ENCODE measurements at places on chromosomes 16 and 17. TPM values are rescaled to one million over a fixed set of nuclear protein-coding genes. Genes with fewer than 3 reads are reported as not detected.

- no peaks in the 10 kb centered on the region for H3K36me3 ChIP-seq
- no peak overlapping the region for H3K4me3 ChIP-seq
- no peak for DNase-seq
- H3K27ac ChIP-seq, result no peak overlapping the region
- H3K4me1 ChIP-seq, result no peaks in the 10 kb centered on the region
- no peaks in the 10 kb centered on the region for H3K27me3 ChIP-seq
Measured at GRCh38 chr17:4751932-4752331, 12.2 kb upstream of the CXCL16 start.

GRCh38 chr17:28421787-28422305 is 15.8 kb upstream of the SLC46A1 start:
- H3K4me3 ChIP-seq, result no peak overlapping the region
- H3K27me3 ChIP-seq, result no peaks in the 10 kb centered on the region
- no peak for DNase-seq
- H3K4me1 ChIP-seq, result peaks cover 3% of the 10 kb centered on the region
- no peaks in the 10 kb centered on the region for H3K36me3 ChIP-seq

DNA sequence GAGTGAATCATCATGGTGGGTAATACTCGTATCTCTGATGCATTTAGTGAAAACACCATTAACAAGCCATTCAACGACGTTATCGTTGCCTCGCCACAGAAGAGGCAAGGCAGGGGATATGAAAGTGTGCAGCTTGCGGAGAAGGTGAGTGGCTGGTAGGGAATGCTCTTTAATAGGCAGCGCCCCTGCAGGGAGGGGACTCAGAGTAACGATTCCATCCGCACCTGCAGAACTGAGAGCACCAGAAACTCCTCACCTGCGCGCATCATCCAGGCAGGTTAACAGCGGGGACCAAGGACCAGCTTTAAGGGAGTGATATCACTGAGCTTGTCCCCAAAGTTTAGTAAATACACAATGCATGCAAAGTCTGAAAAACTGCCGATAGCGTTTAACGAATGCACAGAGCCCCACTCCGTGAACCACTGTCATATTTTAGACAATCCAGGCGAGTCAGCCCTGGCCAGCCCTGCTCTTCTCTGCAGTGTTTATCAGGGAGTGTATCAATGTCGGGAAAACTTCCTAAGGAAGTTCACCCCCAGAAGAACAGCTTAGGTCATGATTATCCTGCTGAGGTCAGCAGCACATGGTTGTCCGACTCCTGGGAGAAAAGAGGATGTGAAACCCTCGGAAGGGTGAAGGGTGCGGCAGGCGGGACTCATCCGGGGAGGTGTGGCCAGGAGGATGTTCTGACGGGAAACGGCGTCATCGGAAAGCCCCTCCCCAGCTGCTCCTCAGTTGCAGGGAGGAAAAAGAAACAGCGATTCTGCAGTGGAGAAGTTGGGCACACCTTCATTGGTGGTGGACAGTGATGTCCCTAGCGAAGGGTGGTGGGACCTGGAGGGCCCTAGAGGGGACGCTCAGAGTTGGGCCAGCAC is 68.5 kb upstream of the DNAH17 start:
- H3K4me1 ChIP-seq, result peaks cover 5% of the 10 kb centered on the region
- H3K36me3 ChIP-seq, result no peaks in the 10 kb centered on the region
- no peak overlapping the region for H3K27ac ChIP-seq
- no peak overlapping the region for H3K4me3 ChIP-seq
- H3K27me3 ChIP-seq, result no peaks in the 10 kb centered on the region

Gene OTOP2
- not detected for total RNA-seq

DNA sequence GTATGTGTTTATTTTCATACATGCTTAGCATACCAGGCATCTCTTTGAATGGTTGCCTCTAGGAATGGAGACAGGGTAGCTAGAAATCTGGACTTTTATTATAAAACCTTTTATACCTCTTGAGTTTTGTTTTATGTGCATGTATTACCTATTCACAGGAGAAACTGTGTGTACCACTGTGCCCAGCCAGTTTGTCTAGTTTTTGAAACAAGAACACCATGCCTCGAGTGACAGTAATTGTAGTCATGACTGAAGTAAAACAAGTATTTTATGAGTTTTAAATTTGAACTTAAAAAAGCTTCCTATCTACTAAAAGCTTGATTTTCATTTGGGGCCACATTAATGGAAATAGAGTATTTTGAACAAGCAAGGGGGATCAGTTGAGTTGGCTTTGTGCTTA is 57.4 kb downstream of the SNTB2 start:
- H3K4me1 ChIP-seq, result no peaks in the 10 kb centered on the region
- DNase-seq, result no peak
- H3K27ac ChIP-seq, result no peak overlapping the region

Gene GFAP
- not detected for total RNA-seq

- H3K4me3 ChIP-seq, result no peak overlapping the region
- H3K27me3 ChIP-seq, result no peaks in the 10 kb centered on the region
- H3K36me3 ChIP-seq, result no peaks in the 10 kb centered on the region
- no peak for DNase-seq
- H3K27ac ChIP-seq, result peak overlapping the region; percentile 82
Measured at GRCh38 chr17:66549731-66550207, 247.4 kb downstream of the PRKCA start.

DNA sequence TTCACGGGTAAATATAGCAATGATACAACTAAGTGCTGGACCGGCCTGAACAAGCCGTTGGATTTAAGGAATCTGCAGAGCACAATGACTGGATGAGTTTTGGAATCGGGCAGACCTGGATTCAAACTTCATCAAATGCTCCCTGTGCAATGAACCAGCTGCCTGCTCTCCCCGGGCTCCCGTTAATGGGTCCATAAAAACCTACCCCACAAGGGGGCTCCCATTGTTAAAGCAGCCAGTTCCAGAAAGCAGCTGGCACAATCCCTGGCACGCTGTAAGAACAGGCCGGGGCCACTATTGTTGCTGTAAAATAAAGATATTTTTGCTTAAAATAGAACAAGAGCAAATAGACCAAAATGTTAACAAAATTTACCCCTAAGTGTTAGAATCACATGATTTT is 131.9 kb downstream of the C16orf95 start:
- H3K4me1 ChIP-seq, result no peaks in the 10 kb centered on the region
- H3K27me3 ChIP-seq, result no peaks in the 10 kb centered on the region
- H3K4me3 ChIP-seq, result no peak overlapping the region
- DNase-seq, result no peak
- H3K36me3 ChIP-seq, result no peaks in the 10 kb centered on the region

DNA sequence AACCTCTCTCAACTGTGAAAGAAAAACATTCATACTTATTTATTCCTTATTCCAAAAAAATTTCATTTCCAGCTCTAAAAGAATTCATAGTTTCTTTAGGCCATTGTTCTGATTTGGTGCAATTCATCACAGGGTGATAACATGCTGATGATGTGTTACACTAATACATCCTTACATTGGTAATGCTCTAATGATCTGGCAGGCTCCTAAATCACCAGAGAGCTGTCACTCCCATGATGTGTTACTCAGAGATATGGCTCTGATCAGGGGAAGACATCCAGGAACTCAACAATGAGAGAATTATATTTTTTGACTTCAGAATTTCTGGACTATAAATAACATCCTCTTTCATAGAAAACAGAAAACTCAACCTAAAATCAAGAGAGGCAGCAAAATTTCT is 209.3 kb downstream of the CHD9NB start:
- no peaks in the 10 kb centered on the region for H3K36me3 ChIP-seq
- no peaks in the 10 kb centered on the region for H3K27me3 ChIP-seq
- H3K4me1 ChIP-seq, result no peaks in the 10 kb centered on the region

DNA sequence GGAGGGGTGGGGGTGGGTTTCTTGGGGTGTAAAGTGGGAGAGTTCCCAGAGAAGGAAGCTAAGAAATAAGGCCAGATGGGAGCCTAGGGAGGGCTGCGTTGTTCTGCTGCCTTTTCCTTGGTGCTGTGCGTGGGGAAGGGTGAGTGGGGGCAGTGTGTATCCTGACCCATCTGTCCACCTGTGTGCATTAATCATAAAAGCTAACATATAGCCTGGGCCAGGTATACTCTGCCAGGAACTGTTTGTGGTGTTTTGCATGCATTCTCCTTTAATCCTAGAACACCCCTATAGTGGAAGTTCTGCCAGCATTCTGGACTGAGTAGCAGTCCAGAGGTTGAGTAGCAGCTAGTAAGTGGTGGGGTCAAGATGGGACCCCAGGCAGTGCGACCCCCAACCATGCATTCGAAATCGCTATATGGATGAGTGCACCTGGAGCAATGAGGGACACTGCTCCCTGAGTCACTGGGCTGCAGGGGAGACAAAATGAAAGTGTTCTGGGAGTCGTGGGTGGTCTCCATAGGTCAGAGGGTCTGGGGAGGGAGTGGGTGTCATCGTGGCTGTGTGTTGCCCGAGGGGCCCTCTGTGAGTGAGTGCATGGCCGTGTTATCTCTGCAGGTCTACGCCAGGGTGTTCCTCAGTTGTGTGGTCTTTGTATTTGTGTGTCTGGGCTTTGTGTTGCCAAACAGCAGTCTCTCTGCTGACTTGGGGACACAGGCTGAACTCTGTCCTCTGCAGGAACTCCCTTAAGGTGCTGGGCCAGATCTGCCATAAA is 1.3 kb downstream of the ERBB2 start:
- peak overlapping the region; percentile 98 for H3K27ac ChIP-seq
- peak overlapping the region; percentile 84 for H3K4me3 ChIP-seq
- no peaks in the 10 kb centered on the region for H3K27me3 ChIP-seq
- DNase-seq, result peak; percentile 65

Gene CDH15
- total RNA-seq, result not detected

Gene TSPOAP1
- 7.4 TPM for total RNA-seq

Gene CNGB1
- total RNA-seq, result not detected

DNA sequence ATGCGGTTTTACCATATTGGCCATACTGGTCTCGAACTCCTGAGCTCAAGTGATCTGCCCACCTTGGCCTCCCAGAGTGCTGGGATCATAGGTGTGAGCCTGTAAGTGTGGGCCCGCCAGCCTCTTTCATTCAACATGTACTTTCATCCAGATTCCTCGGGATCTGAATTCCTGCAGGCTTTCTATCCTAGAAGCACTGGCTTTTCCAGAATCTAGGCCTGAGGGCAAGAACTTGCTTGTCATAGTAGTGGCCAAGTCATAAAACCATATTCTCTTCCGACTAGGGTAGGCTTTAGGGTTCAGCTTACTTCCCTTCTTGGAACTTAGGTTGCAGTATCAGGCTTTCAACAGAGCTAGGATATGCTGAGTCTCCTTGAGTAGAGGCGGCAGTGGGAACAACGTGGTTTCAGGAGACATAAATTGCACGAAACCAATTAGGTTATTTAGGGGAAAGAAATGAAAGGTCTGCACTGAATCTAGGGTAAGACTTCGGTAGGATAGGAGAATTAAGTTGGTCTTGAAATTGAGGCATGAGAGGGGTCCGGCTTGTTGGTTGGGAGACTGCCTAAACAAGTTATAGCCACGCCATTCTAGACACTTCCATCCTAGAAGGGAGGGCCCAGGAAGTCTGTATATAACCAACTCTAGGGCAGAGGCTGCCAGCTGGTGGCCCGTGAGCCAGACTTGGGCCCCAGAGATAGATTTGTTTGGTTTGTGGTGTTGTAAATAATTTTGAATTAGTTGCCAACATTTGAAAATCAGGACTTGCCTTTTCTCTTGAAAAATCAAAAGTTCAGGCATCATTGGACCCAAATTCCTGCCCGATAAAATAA is 15.6 kb downstream of the SLC7A6 start:
- H3K36me3 ChIP-seq, result peaks cover 3% of the 10 kb centered on the region
- H3K27me3 ChIP-seq, result no peaks in the 10 kb centered on the region
- H3K4me3 ChIP-seq, result no peak overlapping the region
- peak overlapping the region; percentile 26 for H3K27ac ChIP-seq
- H3K4me1 ChIP-seq, result peaks cover 44% of the 10 kb centered on the region

GRCh38 chr17:75468779-75469373 is 12.4 kb downstream of the TMEM94 start:
- H3K27me3 ChIP-seq, result no peaks in the 10 kb centered on the region
- no peaks in the 10 kb centered on the region for H3K4me1 ChIP-seq

Gene SBK1
- 5.5 TPM for total RNA-seq

GRCh38 chr17:14791221-14791620 is 473.9 kb downstream of the PMP22 start:
- H3K27ac ChIP-seq, result no peak overlapping the region
- no peaks in the 10 kb centered on the region for H3K36me3 ChIP-seq
- H3K4me3 ChIP-seq, result no peak overlapping the region
- no peak for DNase-seq

DNA sequence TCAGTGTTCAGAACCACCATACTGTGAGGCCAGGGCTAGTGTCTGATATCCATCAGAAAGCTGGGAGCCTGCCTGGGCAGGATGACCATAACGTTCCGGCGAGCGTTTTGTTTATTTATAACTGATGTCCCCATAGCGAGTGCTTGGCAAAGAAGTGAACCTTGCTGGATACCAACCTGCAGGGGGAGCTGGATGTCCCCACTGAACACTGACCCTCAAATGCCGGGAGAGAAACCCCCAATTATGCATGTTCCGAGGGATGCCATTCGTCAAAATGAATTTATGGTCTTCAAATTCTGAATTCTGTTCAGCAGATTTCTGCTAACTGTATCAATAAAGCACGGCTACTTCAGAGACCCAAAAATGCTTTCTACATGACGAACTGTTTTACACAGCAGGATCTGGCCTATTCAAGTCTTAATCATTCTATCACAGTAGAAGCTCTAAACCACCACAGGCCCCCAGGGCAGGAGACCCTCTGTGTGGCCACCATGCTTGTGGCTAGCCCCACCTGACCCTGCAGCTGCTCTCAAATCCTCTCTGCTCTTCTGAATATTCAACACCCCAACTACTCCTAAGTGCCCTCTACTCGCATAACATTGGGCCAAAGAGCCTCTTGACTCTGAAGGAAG is 15.2 kb downstream of the MED24 start:
- H3K4me3 ChIP-seq, result no peak overlapping the region
- H3K4me1 ChIP-seq, result no peaks in the 10 kb centered on the region
- DNase-seq, result no peak
- H3K27me3 ChIP-seq, result no peaks in the 10 kb centered on the region
- H3K36me3 ChIP-seq, result no peaks in the 10 kb centered on the region

GRCh38 chr16:56019274-56019673 is 144.1 kb upstream of the CES5A start:
- no peak overlapping the region for H3K27ac ChIP-seq
- no peak overlapping the region for H3K4me3 ChIP-seq
- H3K4me1 ChIP-seq, result no peaks in the 10 kb centered on the region
- H3K27me3 ChIP-seq, result no peaks in the 10 kb centered on the region
- H3K36me3 ChIP-seq, result no peaks in the 10 kb centered on the region
- DNase-seq, result no peak

GRCh38 chr17:21678393-21679081 is 13.8 kb upstream of the KCNJ18 start:
- no peak overlapping the region for H3K27ac ChIP-seq
- no peak overlapping the region for H3K4me3 ChIP-seq
- no peaks in the 10 kb centered on the region for H3K27me3 ChIP-seq

Measured in Caco-2 (cell line).